ENCODE measurements at places on chromosomes 6 and 20. TPM values are rescaled to one million over a fixed set of nuclear protein-coding genes. Genes with fewer than 3 reads are reported as not detected.

- no peak overlapping the region for H3K27ac ChIP-seq
- no peak overlapping the region for H3K4me3 ChIP-seq
- H3K36me3 ChIP-seq: peaks cover 1% of the 10 kb centered on the region
Observed at GRCh38 chr6:151436802-151437201, 15.1 kb downstream of the RMND1 start.

- no peaks in the 10 kb centered on the region for H3K4me1 ChIP-seq
- no peaks in the 10 kb centered on the region for H3K27me3 ChIP-seq
- DNase-seq: no peak
Observed at GRCh38 chr6:138719011-138719635, 54.4 kb upstream of the CCDC28A start.

DNA sequence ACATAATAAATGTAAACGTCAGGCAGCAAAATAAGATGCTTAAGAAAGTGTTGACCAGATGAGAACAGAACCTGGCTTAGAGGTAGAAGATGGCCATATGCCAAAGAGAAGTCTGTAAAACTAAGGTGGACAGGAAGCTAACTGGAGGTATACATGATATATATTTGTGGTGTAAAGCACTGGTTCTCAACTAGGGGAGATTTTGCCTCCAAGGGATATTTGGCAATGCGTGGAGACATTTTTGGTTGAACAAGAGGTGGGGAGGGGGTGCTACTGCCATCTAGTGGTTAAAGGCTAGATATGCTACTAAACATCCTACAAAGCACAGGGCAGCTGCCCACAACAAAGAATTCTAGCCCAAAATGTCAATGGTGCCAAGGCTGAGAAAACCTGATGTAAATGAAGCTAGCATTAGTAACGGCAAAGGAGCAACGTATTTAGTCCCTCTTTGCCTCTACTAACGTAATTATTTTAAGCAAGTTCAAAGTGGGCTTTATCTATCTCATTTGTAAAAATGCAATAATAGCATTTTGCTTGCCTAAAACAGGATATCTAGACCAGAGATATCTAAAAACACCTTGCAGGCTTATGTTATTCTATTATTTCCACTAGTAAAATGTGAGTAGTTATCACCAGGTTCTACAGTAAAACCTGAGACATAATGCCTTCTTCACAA lies 182.6 kb downstream of the RNGTT start:
- no peak overlapping the region for H3K27ac ChIP-seq
- peak; percentile 63 for DNase-seq
- H3K27me3 ChIP-seq: no peaks in the 10 kb centered on the region
- no peaks in the 10 kb centered on the region for H3K36me3 ChIP-seq

- H3K27ac ChIP-seq: no peak overlapping the region
- H3K36me3 ChIP-seq: no peaks in the 10 kb centered on the region
- no peaks in the 10 kb centered on the region for H3K4me1 ChIP-seq
- H3K4me3 ChIP-seq: no peak overlapping the region
Observed at GRCh38 chr6:114377881-114378280, 35.1 kb upstream of the HS3ST5 start.

DNA sequence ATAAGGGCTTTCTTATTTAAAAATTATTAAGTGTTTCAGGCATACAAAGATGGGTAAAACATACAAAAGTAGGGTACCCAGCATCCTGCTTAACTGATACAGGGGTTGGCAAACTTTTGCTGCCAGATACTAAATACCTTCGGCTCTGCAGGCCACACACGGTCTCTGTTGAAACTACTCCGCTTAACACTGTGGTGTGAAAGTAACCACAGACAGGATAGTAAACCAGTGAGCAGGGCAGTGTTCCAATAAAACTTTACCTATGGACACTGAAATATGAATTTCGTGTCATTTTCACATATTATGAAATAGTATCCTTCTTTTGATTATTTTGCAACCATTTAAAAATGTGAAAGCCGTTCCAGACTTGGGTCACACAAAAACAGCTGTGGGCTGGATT lies 92.4 kb downstream of the EYA2 start:
- no peak overlapping the region for H3K4me3 ChIP-seq
- no peaks in the 10 kb centered on the region for H3K27me3 ChIP-seq
- H3K36me3 ChIP-seq: no peaks in the 10 kb centered on the region

GRCh38 chr6:51541847-51542246 lies 545.6 kb downstream of the PKHD1 start:
- H3K36me3 ChIP-seq: no peaks in the 10 kb centered on the region
- no peak overlapping the region for H3K27ac ChIP-seq
- H3K4me3 ChIP-seq: no peak overlapping the region
- H3K4me1 ChIP-seq: no peaks in the 10 kb centered on the region
- H3K27me3 ChIP-seq: no peaks in the 10 kb centered on the region

- H3K36me3 ChIP-seq: no peaks in the 10 kb centered on the region
- no peak for DNase-seq
- H3K4me3 ChIP-seq: no peak overlapping the region
- H3K27me3 ChIP-seq: peaks cover 5% of the 10 kb centered on the region
Observed at GRCh38 chr20:1788044-1788443, 107.2 kb upstream of the SIRPA start.

DNA sequence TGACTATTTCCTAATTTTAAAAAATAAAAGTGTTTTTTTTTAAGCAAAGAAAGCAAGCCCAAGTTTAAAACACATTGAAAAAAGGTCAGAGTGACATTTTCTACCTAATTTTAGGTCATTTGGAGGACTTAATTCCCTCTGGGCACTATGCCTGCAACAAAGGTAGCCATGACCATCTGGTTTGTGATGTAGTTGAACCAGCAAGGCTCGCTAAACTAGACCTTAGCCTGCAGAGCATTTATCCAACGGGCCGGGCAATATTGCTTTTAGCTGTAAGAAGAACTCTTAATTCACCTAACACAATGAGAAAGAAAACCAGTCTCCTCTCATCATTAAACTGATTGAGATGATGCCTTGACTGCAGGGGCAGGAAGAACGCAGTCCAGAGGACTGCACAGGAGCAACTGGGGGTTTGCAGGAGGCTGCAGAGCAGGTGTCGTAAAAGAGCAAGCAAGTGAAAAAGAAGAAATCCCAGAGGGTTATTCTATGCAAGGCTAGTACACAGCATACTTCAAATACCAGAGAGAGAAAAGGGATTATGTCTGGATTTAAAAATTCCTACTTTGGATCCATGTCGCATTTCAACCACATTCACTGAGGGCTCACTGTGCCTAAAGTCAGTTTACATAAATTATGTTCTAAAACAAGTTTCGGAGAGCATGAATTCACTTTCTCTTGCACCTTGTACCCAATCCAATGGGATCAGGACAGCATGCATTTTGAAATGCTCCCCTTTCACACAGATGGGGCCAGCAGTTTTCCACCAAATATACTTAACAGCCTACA lies 12.8 kb downstream of the TRAF3IP2 start:
- no peaks in the 10 kb centered on the region for H3K27me3 ChIP-seq
- no peak overlapping the region for H3K4me3 ChIP-seq
- peaks cover 7% of the 10 kb centered on the region for H3K36me3 ChIP-seq
- no peak overlapping the region for H3K27ac ChIP-seq
- DNase-seq: no peak
- no peaks in the 10 kb centered on the region for H3K4me1 ChIP-seq

GRCh38 chr6:111769365-111770152 lies 103.7 kb downstream of the FYN start:
- peak overlapping the region; percentile 93 for H3K27ac ChIP-seq
- no peak overlapping the region for H3K4me3 ChIP-seq
- H3K27me3 ChIP-seq: no peaks in the 10 kb centered on the region
- peaks cover 11% of the 10 kb centered on the region for H3K36me3 ChIP-seq
- DNase-seq: no peak
- H3K4me1 ChIP-seq: peaks cover 57% of the 10 kb centered on the region

GRCh38 chr6:84332139-84333034 lies 104.9 kb upstream of the CEP162 start:
- peak overlapping the region; percentile 38 for H3K27ac ChIP-seq
- H3K4me3 ChIP-seq: no peak overlapping the region
- no peaks in the 10 kb centered on the region for H3K36me3 ChIP-seq
- peaks cover 6% of the 10 kb centered on the region for H3K4me1 ChIP-seq

GRCh38 chr20:59604741-59605600 lies 631 bp downstream of the PHACTR3 start:
- H3K4me1 ChIP-seq: no peaks in the 10 kb centered on the region
- H3K4me3 ChIP-seq: no peak overlapping the region

- H3K27ac ChIP-seq: no peak overlapping the region
- no peaks in the 10 kb centered on the region for H3K4me1 ChIP-seq
- no peaks in the 10 kb centered on the region for H3K36me3 ChIP-seq
- no peaks in the 10 kb centered on the region for H3K27me3 ChIP-seq
- no peak for DNase-seq
Observed at GRCh38 chr20:57313230-57313629, 16.4 kb upstream of the SPO11 start.

GRCh38 chr20:21016751-21017150 lies 89.4 kb downstream of the LINC00237 start:
- H3K4me1 ChIP-seq: no peaks in the 10 kb centered on the region
- H3K36me3 ChIP-seq: no peaks in the 10 kb centered on the region
- peaks cover 5% of the 10 kb centered on the region for H3K27me3 ChIP-seq
- no peak overlapping the region for H3K4me3 ChIP-seq

- H3K27me3 ChIP-seq: no peaks in the 10 kb centered on the region
- no peaks in the 10 kb centered on the region for H3K4me1 ChIP-seq
- no peak overlapping the region for H3K27ac ChIP-seq
- no peak overlapping the region for H3K4me3 ChIP-seq
Observed at GRCh38 chr6:16546861-16547260, 214.4 kb downstream of the ATXN1 start.

GRCh38 chr6:29597184-29597583 lies 12.3 kb downstream of the OR2H2 start:
- no peaks in the 10 kb centered on the region for H3K27me3 ChIP-seq
- no peak for DNase-seq
- no peaks in the 10 kb centered on the region for H3K4me1 ChIP-seq
- H3K4me3 ChIP-seq: no peak overlapping the region
- H3K27ac ChIP-seq: no peak overlapping the region

DNA sequence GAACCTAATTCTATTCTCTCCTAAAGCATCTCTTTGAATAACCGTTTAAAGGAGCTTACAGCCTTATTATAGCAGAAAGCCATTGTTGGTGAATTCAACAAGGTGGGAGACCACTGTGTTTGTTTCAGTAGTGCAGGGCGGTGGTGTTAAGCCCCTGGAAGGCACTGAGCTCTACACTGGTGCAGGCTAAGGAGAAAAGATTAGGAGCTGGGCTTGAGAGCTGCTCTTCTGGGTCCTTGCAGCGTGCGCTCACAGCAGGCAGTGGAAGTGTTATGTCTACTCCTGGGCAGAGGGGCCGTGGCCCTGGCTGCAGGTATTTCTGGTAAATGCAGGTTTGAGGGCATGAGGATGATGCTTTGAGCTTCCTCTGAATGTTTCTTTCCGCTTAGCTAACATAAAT lies 361.2 kb downstream of the RNF144B start:
- no peaks in the 10 kb centered on the region for H3K27me3 ChIP-seq
- H3K4me3 ChIP-seq: no peak overlapping the region
- H3K4me1 ChIP-seq: no peaks in the 10 kb centered on the region

- no peaks in the 10 kb centered on the region for H3K36me3 ChIP-seq
- H3K27ac ChIP-seq: no peak overlapping the region
- DNase-seq: no peak
- H3K27me3 ChIP-seq: no peaks in the 10 kb centered on the region
- no peak overlapping the region for H3K4me3 ChIP-seq
Observed at GRCh38 chr6:114096561-114097172, 125.7 kb upstream of the HDAC2 start.

GRCh38 chr20:35695245-35695749 lies 3.9 kb downstream of the NFS1 start:
- no peaks in the 10 kb centered on the region for H3K27me3 ChIP-seq
- H3K27ac ChIP-seq: no peak overlapping the region
- DNase-seq: no peak
- 0 out of 2 replicates have a peak, but pooled peaks cover 8% of the 10 kb centered on the region for H3K4me1 ChIP-seq
- H3K36me3 ChIP-seq: no peaks in the 10 kb centered on the region

DNA sequence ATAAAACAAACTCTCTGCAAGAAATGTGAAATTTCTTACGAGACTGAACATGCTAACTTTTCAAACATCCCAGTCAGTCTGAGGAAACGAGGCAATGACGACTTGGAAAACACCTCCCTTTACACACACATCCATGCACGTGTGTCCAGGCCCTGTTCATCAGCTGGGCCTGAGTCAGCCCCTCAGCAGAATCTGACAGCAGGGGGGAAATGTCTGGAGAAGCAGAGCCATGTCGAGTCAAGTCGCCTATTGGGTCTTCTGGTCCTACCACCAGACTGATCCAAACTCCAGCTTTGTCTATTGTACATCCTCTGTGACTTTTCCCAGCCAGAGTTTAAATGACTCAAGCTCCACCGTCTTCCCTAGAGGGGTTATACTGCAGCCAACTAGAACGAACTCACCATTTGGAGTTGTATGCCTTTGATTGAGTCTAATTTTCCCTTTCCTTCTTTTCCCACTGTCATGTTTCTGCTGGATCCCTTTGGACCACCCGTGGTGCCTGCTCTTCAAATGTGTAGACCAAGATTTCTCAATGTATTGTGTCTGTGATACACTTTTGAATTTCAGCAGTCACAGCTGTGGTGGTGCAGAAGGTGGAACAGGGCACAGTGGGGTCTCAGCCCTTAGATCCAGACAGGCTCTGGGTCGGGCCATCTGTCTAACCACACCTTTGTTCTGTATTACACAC lies 254.0 kb downstream of the CDC5L start:
- DNase-seq: no peak
- no peak overlapping the region for H3K27ac ChIP-seq
- H3K27me3 ChIP-seq: no peaks in the 10 kb centered on the region
- no peaks in the 10 kb centered on the region for H3K36me3 ChIP-seq
- no peak overlapping the region for H3K4me3 ChIP-seq

- no peak overlapping the region for H3K4me3 ChIP-seq
- no peaks in the 10 kb centered on the region for H3K36me3 ChIP-seq
- peaks cover 27% of the 10 kb centered on the region for H3K27me3 ChIP-seq
- no peak for DNase-seq
- H3K4me1 ChIP-seq: peaks cover 10% of the 10 kb centered on the region
Observed at GRCh38 chr6:46012834-46013233, 2.8 kb downstream of the CLIC5 start.

- H3K4me3 ChIP-seq: no peak overlapping the region
- no peaks in the 10 kb centered on the region for H3K36me3 ChIP-seq
- no peak overlapping the region for H3K27ac ChIP-seq
- DNase-seq: no peak
Observed at GRCh38 chr20:41900201-41900691, 282.1 kb upstream of the CHD6 start.

ADGB gene
- not detected for polyA plus RNA-seq

EPPIN gene
- not detected for polyA plus RNA-seq

MAFB gene
- polyA plus RNA-seq: 0.08 TPM

GTSF1L gene
- polyA plus RNA-seq: 1.00 TPM

STXBP5 gene
- polyA plus RNA-seq: 1.4 TPM

EYA4 gene
- not detected for polyA plus RNA-seq

CCN2 gene
- polyA plus RNA-seq: 0.29 TPM

FAM209B gene
- polyA plus RNA-seq: 0.20 TPM

Measured in GM12878 (cell line).